ENCODE measurements at places on chromosomes 11 and 22.
A peak's percentile ranks its signal among the peaks of the same experiment; 100 is the strongest.

GRCh38 chr11:95306801-95307200, 75.8 kb upstream of the SESN3 start:
- no peak for DNase-seq

- peak; percentile 44 for DNase-seq
Measured at GRCh38 chr22:49934891-49935557, 16.6 kb downstream of the CRELD2 start.

- DNase-seq: no peak
Measured at GRCh38 chr22:43098356-43098755, 9.2 kb upstream of the TTLL1 start.

DNA sequence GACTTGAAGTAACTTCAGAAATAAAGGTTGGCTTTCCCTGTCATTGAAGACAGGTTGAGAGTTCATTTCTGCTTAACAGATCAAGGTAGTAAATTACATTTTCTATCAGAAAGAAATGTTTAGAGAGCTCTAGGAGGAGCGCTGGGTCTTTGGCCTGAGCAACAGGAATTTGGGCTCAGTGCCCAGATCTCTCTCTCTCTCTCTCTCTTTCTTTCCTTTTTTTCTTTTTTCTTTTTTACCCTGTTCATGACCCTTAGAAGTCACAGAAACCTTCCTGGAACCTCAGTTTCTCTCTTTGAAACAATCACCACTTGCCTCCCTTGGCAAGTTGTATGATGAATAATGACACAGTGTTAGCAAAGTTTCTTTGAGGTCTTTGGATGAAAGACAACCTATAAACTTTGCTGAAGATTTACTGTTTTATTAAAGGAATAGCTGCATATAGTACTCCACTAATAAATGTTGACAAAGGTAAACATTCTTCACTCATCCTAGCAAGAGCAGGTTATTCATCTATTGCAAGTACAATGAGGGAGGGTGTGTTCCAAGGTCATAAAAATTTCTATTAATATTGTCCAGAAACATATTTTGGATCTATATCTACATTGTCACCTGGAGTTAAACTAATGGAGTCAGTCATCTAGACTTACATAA, 35.5 kb upstream of the RASSF10 start:
- no peak for DNase-seq

- DNase-seq: no peak
Measured at GRCh38 chr11:83785942-83786341, 499.8 kb upstream of the CCDC90B start.

GRCh38 chr22:31495343-31495742, 993 bp upstream of the SFI1 start:
- DNase-seq: no peak

DNA sequence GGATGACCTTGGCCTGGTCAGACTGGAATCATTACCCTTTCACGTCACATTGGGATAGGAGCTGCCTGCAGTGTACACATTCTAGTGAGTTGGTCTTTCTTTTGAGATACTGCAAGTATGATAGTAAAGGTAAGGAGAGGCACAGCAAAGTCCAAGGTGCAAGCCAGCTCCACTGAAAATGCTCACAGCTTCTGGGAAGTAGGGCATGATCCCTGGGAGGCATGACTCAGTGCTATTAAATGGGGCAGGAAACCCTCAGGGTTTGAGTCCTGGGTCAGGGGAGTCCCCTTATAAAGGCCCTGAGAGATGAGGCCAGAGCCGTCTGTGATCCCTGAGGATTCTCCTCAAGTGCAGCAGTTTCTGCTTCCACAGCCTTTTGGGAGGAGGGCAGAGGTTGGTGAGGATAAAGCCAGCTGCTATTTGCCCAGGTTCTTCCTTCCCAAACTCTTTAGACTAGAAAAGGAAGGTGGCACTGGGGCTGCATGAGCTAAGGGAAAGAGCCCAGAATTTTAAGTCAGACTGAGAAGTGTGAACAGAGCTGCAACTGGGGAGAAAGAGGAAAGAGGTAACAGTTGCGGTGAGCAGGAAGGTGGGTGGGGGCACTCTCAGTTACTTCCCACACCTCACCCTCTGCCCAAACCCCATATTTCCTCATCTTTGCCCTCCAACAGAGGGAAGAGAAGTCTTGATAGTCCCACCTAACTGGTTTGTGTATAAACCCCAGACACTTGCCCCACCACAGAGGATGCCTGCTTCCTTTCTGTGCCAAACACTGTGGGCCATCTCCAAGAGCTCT, 14.4 kb upstream of the OR52K1 start:
- DNase-seq: no peak

GRCh38 chr22:27445881-27446280, 355.7 kb downstream of the MN1 start:
- DNase-seq: no peak

GRCh38 chr11:128251140-128251539, 336.2 kb downstream of the ETS1 start:
- DNase-seq: peak; percentile 36

- no peak for DNase-seq
Measured at GRCh38 chr11:57781529-57781943, 19.9 kb downstream of the CTNND1 start.

DNA sequence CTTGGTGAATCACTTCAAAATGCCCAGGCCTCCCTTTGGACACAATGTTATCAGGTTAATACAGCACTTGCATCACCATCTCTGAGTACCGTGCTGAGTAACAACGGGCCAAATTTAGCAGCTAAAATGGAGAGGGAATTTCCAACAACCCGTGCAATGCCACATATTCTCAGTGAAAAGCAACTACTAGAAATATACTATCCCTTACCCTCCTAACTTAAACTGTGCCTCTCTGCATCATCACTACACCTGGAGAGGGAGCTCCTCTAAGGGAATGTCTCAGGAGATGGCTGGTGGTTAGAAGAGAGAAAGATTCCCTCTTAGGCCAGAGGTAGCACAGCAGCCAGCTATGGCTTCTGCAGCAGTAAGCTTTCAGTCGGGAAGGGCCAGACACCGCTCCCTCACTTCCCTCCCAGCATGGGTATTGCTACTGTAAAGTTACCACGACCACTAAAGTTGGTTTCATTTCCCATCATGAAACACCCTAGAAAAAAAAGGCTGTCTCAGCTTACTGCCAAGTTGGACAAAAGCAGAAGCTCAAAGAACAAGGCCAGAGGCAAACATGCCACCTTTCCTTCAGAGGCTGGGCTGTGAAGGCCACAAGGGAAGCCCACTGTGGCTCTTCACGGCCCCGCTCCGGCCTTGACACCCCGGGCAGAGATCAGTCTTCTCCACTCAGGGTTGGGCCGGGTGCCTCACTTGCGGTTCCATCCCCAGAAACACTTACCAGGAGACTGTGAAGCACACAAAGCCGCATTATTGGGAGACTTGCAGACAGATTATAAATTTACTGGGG, 3.9 kb downstream of the MAML2 start:
- no peak for DNase-seq

GRCh38 chr11:6567371-6567745, 36.1 kb downstream of the RRP8 start:
- DNase-seq: no peak

GRCh38 chr22:36702842-36703215, 723 bp downstream of the CACNG2 start:
- DNase-seq: no peak

- no peak for DNase-seq
Measured at GRCh38 chr11:99240192-99241030, 219.7 kb downstream of the CNTN5 start.

All from fibroblast of skin of left quadriceps (primary cell).